Forelimb muscle (tissue), 1 donor: ENCODE measurements at places on chromosomes 6 and 20.
A peak's percentile ranks its signal among the peaks of the same experiment; 100 is the strongest.

GRCh38 chr6:34150766-34151165 lies 4.9 kb upstream of the GRM4 start:
- DNase-seq = no peak

GRCh38 chr6:168640181-168640580 lies 199.2 kb downstream of the SMOC2 start:
- DNase-seq = no peak

- DNase-seq = no peak
Observed at GRCh38 chr6:15368186-15368585, 122.3 kb downstream of the JARID2 start.

DNA sequence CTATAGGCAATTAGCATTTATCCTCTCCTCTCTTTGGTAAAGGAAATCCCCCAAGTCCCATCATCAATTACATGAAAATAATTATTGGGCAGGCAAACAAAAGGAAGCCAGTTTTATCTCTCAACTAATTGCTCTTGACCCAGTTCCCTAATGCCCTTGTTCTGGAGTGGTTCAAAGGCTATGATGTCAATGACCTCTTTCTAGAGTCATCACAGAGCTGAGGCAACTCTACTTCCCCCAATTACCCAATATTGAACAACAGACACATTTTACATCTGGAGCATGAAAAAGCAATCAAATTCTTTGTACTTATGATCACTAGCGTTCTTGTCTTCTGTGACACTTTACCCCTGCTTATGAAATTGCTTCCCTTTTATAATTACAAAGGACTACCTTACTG lies 43.5 kb downstream of the NT5E start:
- no peak for DNase-seq

DNA sequence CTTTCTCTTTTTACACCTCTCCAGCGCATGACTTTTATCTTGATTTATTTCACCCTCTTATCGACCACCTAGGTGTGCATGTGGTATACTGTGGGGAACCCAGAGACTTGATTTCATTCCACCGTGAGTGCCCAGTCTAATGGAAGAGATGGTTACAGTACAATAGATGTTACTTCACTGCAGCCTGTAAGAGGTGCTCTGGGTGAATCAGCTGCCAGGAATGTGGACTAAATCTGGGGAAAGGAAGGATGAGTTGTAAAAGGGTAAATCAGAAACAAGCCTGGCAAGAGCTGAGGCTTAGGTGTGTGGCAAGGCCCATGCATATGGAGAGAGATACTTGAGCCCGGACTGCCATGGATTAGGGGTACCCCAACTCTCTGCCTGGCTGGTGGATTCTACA lies 7.4 kb downstream of the STK35 start:
- no peak for DNase-seq

- no peak for DNase-seq
Observed at GRCh38 chr6:121222656-121223055, 111.6 kb downstream of the TBC1D32 start.

GRCh38 chr6:121503589-121503991 lies 68.1 kb downstream of the GJA1 start:
- no peak for DNase-seq

GRCh38 chr20:59825944-59826759 lies 107.3 kb downstream of the SYCP2 start:
- no peak for DNase-seq

DNA sequence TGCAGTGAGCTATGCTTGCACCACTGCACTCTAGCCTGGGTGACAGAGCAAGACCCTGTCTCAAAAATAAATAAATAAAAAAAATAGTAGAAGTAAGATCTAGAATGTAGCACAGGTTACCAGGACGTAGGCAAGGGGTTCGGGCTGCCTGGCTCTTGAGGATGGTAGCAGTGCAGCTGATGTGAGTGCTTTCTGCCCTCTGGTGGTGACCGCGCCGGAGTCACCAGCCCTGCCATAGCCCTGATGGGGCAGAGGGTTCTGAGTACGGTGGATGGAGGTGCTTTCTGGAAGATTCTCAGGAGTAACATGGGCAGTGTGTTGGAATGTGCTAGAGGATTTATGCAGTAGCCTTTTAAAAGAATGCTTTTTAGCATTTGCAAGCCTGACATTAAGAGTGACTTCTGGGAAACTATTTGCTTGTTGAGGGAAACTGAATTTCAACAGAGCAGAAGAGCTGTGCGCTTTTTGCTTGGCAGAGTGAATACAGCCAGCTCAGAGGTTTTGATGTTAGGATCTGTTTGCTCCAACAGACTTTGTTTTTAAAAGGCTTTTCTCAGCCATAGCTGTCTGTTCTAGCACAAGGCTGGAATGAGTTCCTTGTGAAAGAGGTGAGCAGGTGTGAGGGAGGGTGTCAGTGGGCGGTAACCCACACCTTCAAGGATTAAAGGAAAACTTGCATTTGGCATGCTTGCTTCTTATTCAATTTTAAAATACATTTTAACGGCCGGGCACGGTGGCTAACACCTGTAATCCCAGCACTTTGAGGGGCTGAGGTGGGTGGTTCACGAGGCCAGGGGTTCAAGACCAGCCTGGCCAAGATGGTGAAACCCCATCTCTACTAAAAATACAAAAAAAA lies 65.9 kb downstream of the PTPN1 start:
- DNase-seq = no peak

DNA sequence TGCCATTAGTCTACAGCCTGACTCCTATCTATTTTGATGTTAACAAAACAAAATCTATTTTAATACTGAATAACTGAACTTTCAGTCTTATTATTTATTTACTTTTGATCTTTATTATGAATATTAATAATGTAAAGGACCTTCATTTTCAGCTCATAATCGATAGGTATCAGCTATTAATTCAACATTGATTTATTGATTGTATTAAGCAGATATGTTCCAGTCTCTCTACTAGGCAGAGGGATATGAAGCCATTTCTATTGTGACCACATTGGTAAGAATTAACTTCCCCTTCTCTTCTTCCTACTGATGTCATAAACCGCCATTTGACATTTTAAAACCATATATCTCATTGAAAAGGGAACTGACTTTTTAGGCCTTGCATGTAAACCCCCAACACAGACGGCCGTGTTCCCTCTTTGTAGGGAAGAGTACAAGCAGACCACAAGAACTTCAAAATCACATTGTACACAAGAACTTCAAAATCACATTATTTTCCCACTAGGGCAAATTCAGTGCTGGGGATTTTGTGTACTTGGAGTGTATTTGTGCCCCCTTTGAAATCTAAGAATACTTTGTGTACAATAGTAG lies 69.5 kb upstream of the FABP7 start:
- DNase-seq = no peak

- DNase-seq = no peak
Observed at GRCh38 chr6:129583866-129584265, 126.1 kb downstream of the ARHGAP18 start.

DNA sequence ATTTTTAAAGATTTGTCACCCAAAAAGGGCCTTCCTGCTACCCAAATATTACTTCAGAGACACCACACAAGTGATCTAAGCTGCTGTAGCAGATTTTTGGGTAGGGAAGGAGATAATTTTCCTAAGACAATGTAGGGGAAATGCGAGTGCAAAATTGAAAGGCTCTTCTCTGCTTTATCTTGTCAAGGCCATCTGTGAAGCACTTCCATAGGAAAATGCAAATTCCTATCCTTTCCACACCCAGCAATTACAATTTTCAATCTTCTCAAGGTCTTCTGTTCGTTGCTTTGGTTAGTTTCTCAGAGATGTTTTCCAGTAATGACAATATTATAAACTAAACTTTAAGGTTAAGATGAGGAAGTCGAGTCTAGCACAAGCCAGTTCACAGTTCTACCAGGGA lies 53.4 kb downstream of the HDGFL1 start:
- no peak for DNase-seq

DNA sequence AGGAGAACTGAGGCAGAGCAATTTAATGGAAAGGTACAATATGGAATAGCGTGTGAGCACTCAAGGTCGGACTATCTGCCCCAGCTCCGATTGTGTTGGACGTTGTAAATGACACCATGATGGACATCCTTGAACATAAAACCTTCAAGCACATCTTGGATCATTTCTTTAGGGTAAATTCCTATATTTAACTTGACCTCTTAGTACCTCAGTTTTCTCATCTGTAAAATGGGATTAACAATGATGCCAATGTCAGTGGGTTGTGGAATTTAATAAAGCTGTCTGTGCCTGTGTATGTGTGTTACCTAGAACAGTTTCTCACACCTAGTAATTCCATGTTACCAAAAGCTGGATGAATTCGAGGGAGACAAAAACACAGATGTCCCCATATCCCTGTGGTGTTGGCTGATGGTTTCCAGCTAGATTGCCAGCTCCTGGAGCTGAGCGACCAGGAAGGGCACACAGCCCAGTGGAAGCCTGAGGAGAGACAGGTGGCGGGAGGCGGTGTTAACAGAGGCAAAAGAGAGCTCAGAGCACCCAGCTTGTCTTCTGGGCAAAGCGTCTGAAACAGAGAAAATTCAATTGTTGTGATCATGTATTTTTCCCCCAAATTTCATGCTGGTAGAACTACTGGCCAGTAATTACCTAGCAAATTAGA lies 32.6 kb downstream of the MDFI start:
- no peak for DNase-seq

DNA sequence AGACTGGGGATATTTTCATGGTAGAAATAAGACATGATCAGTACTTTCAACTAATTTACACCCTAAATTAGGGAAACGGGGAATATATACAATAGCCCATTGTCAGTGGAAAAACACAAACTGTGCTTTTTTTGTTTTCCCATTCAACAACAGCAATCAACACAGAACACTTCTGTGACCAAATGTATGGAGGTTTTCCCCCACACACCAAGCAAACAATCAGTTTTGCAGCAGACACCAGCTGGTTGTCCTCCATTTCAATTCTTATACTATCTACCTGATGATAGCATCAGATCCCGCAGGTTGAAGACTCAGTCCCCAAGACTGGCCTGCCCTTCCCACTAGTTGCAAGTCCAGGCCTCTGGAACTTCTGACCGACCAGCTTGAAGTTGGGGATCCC lies 4.5 kb downstream of the HINT3 start:
- DNase-seq = no peak

- DNase-seq = no peak
Observed at GRCh38 chr6:146498309-146498708, 45.3 kb upstream of the RAB32 start.

DNA sequence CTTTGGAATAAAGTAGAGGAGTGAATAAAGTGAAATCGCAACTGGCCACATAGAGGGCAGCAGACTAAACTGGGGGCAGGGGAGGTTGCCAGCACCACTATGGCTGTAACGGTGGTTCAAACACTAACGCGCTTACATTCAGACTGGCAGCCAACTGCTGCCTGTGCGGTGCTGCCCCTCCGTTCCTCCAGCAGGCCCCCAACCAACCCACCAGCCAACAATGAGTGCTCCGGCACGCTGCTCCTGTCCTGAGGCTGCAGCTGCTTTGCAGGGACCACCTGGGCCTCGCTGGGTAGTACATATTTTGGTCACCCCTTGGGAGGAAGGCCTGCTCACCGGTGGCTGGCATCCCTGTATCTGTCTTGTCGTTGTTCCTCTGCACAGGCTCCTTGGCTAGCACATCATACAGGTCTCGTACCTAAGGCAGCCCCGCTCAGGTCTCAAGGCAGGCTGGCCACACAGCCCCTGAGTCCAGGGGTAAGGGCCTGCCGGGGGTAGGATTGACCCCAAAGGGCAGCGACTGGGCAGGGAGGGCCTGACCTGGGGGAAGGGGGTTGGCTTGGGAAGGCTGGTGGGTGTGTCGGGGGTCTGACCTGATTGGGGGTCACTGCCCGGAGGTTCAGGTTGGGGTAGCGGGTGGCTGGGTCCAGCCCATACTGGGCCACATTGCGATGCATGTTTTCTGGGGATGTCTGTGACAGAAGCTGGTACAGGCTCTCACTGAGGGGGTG lies 6.3 kb downstream of the MICAL1 start:
- DNase-seq = no peak

DNA sequence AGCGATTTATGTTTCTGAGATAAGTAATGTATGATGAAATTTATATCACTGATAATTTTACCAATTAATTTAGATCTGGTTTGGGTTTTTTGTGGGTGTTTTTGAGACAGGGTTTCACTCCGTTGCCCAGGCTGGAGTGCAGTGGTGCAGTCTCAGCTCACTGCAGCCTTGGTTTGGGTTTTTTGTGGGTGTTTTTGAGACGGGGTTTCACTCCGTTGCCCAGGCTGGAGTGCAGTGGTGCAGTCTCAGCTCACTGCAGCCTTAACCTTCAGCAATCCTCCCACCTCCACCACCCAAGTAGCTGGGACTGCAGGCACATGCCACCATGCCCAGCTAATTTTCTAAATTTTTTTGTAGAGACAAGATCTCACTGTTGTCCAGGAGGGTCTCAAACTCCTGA lies 13.0 kb downstream of the MRS2 start:
- no peak for DNase-seq

DNA sequence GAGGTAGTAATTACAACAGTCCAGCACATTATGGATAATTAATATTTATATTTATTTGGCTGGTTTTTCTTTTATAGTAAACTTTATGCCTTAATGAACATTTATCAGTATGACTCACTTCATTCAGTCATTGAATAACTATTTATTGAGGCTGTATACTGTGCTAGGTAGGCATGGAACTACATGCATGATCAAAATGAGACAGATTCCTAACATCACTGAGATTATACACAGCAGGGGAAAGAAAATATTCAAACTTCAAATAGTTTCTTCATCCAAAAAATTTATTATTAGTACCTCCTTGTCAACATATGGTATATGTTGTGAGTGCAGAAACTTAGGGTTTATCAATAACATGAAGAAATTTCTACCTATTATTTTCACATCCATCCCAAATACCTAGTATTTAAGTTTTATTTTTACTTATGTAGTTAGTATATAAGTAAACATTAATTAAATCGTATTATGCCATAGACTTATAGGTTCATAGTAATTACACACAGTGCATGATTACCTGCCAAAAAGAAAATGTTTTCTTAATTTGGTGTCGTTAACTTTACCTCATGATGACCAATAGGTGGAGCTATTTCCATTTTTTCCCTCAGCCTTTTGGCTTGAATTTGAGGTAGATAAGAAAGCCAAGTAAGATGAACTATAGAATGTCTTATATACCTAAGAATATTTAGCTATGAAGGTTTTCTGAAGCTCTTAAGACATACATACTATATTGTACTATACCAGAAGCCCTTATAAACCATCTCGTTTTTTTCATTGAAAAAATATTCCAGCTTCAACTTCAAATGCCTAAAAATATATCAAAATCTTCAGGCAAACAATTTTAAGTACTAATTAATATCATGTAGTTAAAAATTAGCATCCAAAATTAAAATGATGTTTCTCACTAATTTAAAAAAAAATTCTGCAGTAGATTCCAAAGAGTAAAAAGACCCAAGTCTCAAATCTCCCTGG lies 12.5 kb upstream of the TMEM30A start:
- DNase-seq = peak; percentile 39

GRCh38 chr6:147973806-147974205 lies 368.8 kb upstream of the SASH1 start:
- no peak for DNase-seq
